NCI-H2081 (cell line): ENCODE measurements at places on chromosomes 1 and 21.

GRCh38 chr1:3510956-3511250 lies 56.4 kb downstream of the ARHGEF16 start:
- DNase-seq: no peak

DNA sequence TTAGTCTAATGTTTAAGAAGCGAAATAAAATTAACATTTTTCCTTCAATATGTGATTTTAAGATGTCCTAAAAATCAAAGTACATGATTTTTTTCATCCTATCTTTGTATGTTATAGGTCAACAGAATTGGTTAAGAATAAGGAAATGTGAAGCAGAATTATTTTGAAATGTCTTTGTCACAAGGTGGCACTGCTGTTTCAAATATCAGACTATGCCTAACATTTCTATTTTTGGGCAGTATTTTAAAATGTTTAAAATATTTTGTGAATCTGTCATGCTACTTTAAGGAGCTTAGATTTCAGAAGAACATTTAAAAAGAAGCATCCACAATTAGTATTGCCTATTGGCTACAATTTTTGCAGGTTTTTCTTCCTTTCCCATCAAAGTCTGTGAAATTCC lies 38.7 kb downstream of the AMY1C start:
- DNase-seq: no peak

DNA sequence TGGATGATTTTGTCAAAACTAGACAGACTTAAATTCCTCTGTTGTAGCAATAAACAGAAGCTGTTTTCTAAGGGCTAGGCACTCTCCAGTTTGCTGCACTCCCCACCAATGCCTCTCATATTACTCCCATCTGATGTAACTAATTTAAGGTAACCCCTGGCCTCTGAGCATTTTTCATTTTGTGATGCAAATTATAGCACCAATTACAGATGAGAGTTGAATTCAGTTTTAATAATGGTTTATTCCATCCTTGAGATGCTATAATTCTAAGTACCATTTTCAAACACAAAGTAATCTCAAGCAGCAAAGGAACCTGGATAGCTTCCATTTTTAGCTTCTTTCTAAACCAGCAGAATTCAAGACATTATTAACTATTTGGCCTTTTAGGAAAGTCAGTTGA lies 280.4 kb upstream of the DAB1 start:
- DNase-seq: no peak

- DNase-seq: no peak
Observed at GRCh38 chr21:15841856-15842564, 112.2 kb downstream of the USP25 start.

DNA sequence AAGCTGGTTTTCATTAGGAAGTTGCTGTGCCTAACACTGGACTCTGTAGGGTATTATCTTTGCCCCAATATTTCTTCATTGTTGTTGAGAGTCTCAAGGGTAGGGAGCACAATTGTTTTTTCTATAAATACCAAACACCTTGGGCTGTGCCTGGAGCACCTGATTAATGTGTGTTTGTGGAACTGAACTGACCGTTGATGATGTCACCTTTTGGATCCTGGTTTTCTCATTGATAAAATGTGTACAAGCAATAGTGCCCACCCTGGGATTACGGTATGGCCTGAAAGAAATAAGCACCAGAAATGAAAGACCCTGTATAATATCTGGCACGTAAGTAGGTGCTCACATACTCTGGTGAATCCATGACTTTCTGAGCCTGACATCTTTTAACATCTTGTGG lies 39.3 kb downstream of the KCNA2 start:
- no peak for DNase-seq
